Karpas-422 (cell line): ENCODE measurements at places on chromosomes 2 and 18. TPM values are rescaled to one million over a fixed set of nuclear protein-coding genes. Genes with fewer than 3 reads are reported as not detected.

GRCh38 chr2:110678457-110679336 lies 834 bp upstream of the BUB1 start:
- DNase-seq: peak; percentile 71

DNA sequence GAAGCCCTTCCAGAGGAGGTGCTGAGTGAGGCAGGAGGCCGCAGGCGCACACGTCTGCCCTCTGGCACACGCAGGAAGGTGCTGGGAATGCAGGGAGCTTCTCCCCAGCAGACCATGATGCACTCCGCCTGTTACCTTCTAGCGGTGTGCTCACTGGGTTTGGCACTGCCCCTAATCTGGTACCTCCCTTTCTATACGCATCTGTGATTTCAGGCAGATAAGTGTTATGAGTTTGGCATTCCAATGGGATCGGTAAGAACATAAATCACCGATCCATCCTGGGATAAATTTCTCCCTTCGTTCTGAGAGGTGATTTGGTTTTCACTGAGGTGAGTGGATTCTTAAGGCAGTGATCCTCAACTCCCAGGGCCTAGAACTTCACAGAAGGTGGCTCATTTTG lies 34.6 kb downstream of the ODC1 start:
- no peak for DNase-seq

The THSD7B gene
- not detected in 2 replicates for total RNA-seq

DNA sequence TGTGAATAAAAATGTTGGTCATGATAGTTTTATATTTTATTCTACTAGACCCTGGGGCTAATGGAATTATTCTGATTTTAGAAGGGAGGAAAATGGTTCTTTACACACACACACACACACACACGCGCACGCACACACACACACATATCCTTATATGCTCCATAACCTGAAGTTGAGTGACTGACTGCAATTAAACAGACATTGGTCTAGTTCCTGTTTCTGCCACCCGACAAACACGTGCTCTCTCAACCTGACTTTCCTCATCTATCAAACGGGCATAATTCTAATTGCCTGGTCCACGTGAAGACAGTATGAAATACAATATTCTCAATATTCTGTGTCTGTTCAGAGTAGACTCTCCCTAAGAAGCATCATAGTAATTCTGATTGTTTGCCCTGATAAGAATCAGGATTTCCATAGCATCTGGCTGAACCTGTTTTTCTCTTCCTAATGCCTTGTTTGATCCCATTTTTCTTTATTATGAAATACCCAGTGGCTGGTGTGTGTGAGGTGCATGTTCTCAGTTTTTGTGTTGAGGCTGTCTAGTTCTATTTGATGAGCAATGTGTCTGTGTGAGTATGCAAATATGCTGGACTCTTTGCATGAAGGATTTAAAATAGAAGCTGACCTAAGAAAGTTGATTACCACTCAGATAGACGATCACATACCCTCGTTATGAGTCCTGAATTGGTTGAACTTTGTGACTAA lies 51.0 kb downstream of the SETBP1 start:
- peak; percentile 80 for DNase-seq

The VAMP5 gene
- total RNA-seq: 0.29 TPM in 1 of 2 replicates, not detected in the other

GRCh38 chr2:5594249-5594695 lies 97.9 kb upstream of the SOX11 start:
- no peak for DNase-seq

The ATP6V1C2 gene
- not detected in 2 replicates for total RNA-seq

- DNase-seq: no peak
These were observed 53.5 kb downstream of the MGAT5 start for GRCh38 chr2:134307334-134307733.

DNA sequence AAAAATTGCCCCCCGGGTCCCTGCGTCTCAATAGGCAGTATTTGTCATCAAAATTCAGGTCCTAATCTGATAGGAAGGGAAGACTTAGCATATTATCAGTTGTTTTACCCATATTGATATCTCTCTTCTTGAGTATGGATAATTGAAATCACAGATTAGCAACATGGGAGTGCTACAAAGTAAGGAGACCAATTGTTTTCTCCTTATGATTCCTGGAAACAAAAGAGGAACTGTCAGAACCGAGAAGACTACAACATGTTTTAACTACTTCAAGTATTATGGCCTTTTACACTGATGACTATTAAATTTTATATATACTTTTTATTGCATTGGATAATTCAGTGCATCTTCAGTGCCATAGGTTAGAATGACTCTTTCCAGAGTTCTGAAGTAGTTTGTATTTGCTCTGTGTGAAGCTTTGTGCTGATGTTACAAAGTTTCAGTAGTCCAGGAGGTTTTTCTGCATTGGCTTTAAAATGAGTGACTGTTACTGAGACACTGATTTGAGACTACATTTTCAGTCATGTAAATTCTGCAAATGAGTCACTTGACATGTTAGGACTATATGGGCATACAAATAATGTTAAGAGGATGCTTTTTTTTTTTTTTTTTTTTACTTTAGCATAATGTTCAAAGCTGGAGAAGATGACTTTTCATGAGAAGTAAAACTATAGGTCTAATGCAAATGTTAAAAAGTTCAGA lies 19.7 kb upstream of the TLK1 start:
- no peak for DNase-seq

GRCh38 chr18:54393648-54394294 lies 36.1 kb downstream of the C18orf54 start:
- DNase-seq: no peak

DNA sequence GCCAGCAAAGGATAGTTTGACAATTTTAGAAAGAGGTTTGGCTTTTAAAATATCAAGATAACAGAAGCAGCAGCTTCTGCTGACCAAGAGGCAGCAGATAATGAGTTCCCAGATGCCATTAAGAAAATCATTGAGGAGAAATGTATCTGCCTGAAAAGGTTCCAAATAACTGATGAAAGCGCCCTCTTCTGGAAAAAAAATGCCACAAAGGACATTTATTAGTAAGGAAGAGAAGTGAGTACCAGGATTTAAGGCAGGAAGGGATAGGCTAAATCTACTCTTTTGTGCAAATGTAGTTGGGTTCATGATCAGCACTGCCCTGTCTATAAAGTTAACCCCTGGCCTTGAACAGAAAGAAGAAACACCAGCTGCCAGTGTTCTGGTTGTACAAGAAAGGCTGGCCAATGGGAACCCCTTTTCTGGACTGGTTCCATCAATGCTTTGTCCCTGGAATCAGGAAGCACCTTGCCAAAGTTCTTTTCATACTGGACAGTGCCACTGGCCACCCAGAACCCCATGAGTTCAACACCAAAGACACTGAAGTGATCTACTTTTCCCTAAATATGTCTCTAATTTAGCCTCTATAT lies 40.6 kb downstream of the DHX57 start:
- peak; percentile 62 for DNase-seq

GRCh38 chr2:7785700-7786099 lies 868.5 kb downstream of the RNF144A start:
- DNase-seq: no peak

- no peak for DNase-seq
These were observed 256.9 kb upstream of the COPS8 start for GRCh38 chr2:236828820-236829219.

GRCh38 chr2:230318190-230319121 lies 8.5 kb upstream of the SP140L start:
- no peak for DNase-seq

- DNase-seq: no peak
These were observed 137.1 kb upstream of the RMP24 start for GRCh38 chr18:35835366-35835765.

The NMUR1 gene
- not detected in 2 replicates for total RNA-seq

- DNase-seq: no peak
These were observed 198.1 kb downstream of the SATB2 start for GRCh38 chr2:199259671-199260070.

The SLC23A3 gene
- total RNA-seq: 2.7 and 3.5 TPM in 2 replicates

- DNase-seq: no peak
These were observed 3.5 kb downstream of the KCNG2 start for GRCh38 chr18:79801217-79801616.

DNA sequence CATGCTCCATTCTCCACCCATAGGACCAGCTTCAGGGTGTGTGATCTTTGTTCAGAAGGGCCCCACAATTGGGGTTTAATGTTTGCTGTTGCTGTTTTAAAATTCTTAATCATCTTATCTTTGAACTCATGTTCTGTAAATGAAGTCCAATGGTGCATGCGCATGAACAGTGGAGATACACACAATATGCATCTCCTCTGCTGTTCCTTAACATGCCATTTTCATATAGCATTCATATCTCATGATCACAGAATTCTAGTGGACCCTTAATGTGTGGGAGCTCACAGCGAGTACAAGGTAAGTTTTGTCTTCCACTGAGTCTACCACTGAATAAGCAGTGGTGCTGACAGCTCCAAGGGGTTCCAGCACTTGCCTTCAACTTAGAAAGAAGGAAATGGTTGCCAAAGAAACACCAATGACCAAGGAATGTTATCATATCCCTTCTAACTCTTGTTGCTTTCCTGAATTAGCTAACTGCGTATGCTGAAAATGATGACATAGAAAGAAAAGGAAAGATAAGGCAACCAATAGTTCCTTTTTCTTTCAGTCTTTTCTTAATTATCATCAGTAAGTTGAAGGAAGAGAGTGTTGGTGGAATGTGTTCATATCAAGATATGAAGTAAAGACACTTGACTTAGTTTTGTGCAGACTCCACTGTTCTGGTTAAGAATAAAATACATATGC lies 258.9 kb upstream of the FBXO11 start:
- no peak for DNase-seq

The FRZB gene
- not detected in 2 replicates for total RNA-seq

DNA sequence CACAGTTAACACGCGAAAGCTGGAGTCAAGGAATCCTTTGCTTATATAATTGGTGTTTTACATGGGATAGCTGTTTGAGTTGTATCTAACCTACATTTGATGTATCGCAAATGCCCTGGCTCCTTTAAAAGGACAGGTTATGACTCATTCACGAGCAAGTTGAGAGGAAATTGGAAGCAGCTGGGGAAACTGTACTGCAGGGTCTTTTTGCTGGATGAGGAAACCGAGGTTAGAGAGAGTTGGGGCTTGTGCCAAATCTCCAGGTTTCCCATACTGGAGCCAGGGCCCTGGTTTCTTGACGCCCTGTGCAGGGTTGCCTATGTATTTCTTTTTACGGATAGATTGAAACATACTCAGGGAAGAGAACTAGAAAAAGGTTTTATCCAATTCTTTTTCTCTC lies 60.0 kb upstream of the SPTBN1 start:
- DNase-seq: no peak

- DNase-seq: no peak
These were observed 66.6 kb upstream of the ID2 start for GRCh38 chr2:8615252-8615575.

GRCh38 chr2:214193943-214194342 lies 216.9 kb upstream of the VWC2L start:
- no peak for DNase-seq

The DNAJC27 gene
- 6.3 and 6.7 TPM in 2 replicates for total RNA-seq

DNA sequence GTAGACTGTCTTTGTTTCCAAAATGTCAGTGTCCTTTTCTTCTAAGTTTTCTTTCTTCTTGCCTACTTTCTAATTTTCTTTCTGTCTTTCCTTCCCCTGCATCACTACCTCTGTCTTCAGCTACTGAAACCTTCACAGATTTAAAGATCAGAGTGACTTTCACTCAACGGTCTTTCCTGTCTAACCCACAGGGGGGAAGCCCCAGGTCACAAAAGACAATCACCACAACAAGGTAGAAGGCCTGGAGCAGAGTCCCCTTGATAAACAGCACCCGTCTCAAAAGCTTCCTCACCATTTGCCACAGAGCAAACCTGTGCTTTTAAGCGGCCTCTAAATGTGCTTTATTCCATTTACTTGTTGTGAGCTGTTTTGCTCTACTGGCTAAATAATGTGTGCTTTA lies 665.4 kb downstream of the BCL11A start:
- DNase-seq: no peak

The REG3A gene
- not detected in 2 replicates for total RNA-seq

DNA sequence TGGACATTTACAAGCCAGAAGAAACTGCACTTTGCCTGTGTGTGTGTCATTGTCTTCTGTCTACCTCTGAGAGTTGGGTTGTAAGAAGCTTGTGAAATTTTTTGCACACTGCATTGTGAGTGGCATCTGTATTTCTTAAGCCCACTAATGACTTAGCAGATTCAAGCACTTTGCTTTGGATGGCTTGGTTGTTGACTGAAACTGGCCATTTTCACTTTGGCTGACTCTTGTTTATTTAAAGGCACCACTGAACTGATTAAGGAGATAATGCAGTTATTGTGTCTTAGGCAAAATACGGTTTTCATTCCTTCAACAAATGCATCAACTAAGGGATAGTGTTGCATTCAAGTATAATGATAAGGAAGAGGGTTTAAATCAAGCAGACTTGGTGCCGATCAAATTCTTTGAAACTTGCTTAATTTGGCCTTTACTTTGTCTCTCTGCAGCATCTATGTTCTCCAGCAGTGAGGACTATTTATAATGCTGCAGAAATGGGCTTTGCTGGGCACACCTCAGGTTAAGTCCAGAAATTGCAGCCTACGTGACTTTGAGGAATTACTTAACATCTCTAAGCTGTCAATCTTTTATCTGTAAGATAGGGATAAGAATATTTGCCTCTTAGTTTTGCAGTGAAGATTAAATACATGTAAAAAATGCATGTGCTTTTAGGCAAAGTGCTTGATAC lies 142.0 kb downstream of the CCDC85A start:
- no peak for DNase-seq

DNA sequence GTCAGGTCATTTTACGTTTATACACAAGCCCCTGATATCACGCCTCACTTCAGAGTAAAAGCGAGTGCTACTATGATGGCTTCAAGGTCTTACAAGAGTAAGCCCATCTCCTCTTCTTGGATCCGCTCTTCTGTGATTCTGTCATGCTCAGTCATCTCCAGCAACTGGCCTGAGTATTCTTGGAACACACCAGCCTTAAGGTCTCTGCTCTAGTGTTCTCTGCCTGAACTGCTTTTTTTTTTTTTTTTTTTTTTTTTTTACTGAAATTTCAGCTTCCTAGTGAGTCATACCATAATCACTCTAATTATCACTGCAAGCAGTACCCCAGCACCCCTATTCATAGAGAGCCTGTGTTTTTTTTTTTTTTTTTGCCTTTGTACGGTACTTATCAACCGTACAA lies 1228.9 kb downstream of the CNTNAP5 start:
- no peak for DNase-seq

The RPRM gene
- total RNA-seq: not detected in 2 replicates

- no peak for DNase-seq
These were observed 10.3 kb upstream of the SCG2 start for GRCh38 chr2:223612501-223612900.

- DNase-seq: peak; percentile 80
These were observed 8.8 kb upstream of the SNED1 start for GRCh38 chr2:240989451-240990265.

DNA sequence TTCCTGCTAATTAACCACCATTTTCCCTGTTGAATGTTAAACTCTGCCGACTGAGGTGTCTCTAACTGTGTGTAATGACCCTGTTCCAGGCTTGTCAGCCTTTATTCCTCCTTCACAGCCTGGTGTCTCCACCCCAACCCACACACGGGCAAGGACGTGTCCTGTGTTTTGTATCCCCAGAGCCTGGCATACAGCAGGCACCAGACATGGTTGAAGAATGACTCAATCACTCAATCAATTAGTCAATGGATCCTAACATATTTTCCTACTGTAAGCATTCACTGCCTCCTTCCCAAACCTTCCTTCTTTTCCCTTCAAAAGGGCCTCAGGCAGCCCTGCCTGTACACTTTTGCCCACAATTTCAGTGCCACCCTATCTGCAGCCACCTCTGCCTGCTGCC lies 2.7 kb upstream of the TNS1 start:
- no peak for DNase-seq
